ENCODE measurements at places on chromosomes 12 and 14.

- DNase-seq, result no peak
These were observed 68.4 kb upstream of the DLK1 start for GRCh38 chr14:100658181-100658886.

- DNase-seq, result no peak
These were observed 1.2 kb downstream of the COA8 start for GRCh38 chr14:103563844-103564505.

- DNase-seq, result no peak
These were observed 16.5 kb upstream of the OR10AD1 start for GRCh38 chr12:48219631-48220030.

- DNase-seq, result no peak
These were observed 7.1 kb upstream of the CGRRF1 start for GRCh38 chr14:54502602-54503001.

GRCh38 chr14:24408764-24409163, 10.0 kb downstream of the NYNRIN start:
- peak; percentile 86 for DNase-seq

GRCh38 chr12:80485222-80485987, 41.4 kb downstream of the PTPRQ start:
- DNase-seq, result no peak

DNA sequence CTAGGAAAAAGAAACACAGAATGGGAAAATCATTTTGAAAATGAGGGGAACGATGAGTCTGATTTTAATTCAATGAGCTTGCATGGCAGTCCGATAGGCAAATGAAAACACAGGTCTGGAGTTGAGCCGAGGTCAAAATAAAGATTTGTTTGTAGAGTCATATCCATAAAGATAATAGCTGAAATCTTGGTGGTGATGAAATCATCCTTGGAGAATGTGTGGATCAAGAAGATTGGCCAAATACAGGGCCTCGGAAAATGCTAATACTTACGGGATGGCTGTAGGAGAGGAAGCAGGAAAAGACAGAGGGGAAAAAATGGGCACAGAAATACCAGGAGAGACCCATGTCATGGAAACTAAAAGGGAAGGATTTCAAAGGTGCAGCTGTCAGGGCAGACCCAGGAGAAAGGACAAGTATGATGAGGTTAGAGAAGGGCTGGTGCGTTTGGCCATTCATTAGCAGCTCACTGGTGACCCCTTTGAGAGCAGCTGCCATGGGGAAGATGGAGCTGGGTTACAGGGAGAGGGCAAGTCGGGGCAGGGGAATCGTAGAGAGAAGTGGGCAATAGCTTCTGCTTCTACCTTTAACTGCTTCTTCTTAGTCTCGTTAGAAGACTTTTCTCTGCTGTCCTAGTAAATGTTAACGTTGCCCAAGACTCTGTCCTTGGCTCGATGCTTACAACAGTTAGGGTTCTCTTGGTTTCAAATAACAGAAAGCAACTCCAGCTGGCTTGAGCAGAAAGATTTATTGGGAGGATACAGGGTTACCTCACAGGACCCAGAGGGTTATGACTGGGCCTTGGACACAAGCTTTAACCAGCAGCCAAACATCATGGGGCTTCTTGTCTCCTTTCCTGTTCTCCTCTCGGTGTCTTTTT, 161.8 kb downstream of the EFCAB11 start:
- DNase-seq, result no peak

DNA sequence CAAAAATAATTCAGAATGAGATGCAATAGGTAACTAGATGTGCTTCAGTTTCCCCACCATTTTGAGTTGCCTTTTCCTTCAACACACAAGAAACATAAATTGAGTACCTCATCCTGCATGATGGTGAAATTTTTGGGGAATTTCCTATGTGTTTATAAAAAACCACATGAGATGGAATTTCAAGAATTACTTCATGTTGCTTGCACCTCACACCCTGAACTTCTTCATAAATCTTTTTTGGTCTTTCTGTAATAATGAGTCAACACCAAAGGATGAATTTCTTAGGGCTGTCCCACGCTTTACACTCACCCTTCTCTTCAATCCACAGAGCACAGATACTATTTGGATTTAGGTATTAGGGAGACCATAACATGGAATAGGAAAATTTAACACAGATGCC, 22.6 kb upstream of the LUM start:
- no peak for DNase-seq

- no peak for DNase-seq
These were observed 54.9 kb downstream of the VWF start for GRCh38 chr12:6069437-6070093.

GRCh38 chr12:81956468-81956860, 197.3 kb upstream of the PPFIA2 start:
- no peak for DNase-seq
